ENCODE measurements at places on chromosomes 2 and 18. TPM values are rescaled to one million over a fixed set of nuclear protein-coding genes. Genes with fewer than 3 reads are reported as not detected.

GRCh38 chr2:111910609-111911277 lies 12.3 kb downstream of the MERTK start:
- DNase-seq = no peak

DNA sequence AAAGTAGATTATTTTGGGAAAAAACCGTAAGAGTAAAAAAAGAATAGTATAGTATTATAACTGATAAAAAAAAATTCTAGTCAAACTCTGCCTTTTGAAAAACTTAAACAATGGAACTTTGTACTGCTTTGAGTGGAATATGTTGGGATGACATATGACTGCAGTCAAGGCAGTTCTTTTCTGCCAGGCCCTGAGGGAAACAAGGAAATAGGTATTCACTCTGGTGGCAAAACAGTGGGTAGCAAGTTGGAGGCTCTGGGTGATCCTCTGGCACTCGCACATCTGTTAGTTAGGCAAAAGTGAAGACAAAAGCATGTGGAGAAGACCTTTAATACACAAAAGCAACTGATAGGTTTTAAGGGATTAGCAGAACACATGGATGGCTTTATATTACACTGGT lies 102.2 kb downstream of the ARHGEF33 start:
- no peak for DNase-seq

DNA sequence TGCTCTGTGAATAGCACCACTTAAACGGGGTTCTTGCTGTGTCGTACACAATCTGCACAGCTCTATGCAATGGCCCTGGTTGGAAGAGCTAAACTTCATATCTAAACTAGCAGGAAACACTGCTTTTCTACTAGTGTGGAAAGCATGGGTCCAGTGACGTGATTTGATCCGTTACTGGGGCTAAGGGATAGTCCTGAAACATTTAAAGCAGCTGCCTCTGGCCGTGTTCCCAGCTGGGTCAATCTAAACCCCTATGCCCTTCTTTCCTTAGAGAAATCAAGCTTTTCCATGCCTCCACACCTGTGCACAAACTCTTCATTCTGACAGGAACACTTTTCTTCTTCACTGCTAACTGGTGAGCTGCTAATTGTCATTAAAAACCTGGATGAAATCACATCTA lies 5.4 kb upstream of the IGFBP5 start:
- no peak for DNase-seq

- DNase-seq = no peak
These were observed 220.9 kb upstream of the EPHA4 start for GRCh38 chr2:221792971-221793521.

- peak; percentile 42 for DNase-seq
These were observed 93.9 kb downstream of the EVA1A start for GRCh38 chr2:75466708-75467311.

GRCh38 chr2:143015656-143016055 lies 113.6 kb upstream of the ARHGAP15 start:
- no peak for DNase-seq

GRCh38 chr18:55641486-55641885 lies 53.5 kb upstream of the TCF4 start:
- no peak for DNase-seq

GRCh38 chr2:234107861-234108260 lies 57.4 kb downstream of the SPP2 start:
- DNase-seq = no peak

DNA sequence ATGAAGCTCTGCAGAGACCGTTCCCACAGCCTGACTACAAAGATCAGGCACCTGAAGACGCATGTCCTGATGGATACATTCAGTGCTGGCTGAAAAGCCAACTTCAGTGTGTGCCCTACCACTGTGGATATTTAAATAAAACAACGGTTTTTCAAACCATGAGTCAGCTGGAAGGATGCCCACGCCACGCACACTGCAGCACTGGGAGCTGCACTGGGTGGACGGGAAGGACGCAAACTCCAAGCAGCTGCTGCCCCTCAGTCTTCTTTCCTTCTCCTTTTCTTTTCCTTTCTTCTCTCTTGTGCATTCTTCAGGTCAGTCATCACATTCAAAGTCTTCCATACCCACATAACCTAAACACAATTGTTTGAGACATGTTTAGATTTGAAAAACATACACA lies 7.9 kb downstream of the TMEM18 start:
- DNase-seq = no peak

DNA sequence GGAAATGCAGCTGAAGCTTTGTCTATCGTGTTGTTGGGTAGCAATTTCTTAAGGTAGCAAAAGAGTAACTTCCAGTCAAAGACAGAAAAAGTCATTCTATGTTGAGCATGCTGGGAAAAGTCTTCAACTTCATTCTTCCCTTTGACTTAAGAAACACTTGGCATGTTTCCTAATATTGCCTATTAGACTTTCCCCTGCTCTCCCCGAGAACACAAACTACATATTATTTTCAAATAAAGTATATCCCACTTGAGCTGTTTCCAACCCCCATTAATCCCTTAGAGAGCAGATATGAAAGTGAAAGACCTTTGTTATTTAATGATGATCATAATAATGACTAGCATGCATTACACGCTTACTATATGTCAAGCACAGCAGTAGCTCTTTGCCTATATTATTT lies 136.0 kb upstream of the SPOPL start:
- DNase-seq = no peak

GRCh38 chr2:73117441-73117840 lies 4.7 kb upstream of the RAB11FIP5 start:
- DNase-seq = no peak

- DNase-seq = no peak
These were observed 196.0 kb downstream of the KCNS3 start for GRCh38 chr2:18074476-18074875.

DNA sequence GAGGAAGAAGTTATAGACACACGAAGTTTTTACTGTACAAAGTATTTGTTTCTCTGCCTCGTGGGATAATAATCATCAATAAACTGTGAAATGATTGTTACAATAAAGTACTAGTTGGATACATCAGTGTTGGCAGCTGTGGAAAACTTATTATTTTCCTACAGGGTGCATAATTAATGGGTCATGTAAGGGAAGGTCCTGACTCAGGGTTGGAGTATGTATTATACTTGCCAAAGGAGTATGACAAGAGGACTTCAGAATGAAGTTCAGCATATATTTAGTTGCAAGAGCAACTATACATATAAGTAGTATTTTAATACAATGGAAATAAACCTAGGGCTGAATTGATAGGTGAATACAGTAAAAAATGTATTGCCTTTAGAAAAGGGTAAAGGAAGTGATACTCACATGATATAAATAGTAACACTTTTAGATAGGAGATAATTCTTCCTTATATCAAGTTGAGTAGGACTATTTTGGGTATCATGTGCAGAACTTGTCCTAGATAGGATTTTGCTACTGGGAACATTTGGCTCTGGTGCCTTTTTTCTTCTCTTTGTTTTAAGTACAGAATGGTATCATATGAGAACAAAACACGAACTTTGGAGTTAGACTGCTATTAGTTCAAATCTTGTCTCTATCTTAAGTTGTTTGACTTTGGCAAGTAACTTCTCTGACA lies 79.1 kb downstream of the PLCL1 start:
- DNase-seq = no peak

- no peak for DNase-seq
These were observed 19.7 kb upstream of the TNFAIP6 start for GRCh38 chr2:151337643-151338042.

- DNase-seq = no peak
These were observed 130.1 kb upstream of the COPS8 start for GRCh38 chr2:236955521-236956030.

GRCh38 chr2:147430408-147430807 lies 414.4 kb upstream of the ACVR2A start:
- no peak for DNase-seq

DNA sequence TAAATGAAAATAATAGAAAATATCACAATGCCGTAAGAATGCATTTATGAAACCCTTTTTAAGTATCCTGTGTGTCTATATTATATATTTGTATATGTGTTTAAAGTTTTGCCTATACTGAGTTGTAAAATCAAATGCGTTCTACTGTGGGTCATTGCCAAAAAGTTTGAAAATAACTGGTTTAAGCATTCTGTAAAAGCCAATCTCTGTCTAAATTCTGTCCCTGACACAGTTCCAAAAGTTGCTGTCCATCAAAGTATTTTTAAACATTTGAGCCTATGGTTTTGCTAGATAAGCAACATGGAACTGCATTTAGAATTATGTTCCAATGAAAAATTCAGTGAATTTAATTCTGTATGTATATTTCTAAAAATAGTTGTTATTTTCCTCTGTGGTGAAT lies 1360.4 kb upstream of the CRIM1 start:
- no peak for DNase-seq

Gene GNLY
- total RNA-seq = 46.7 TPM

Gene HOXD10
- total RNA-seq = not detected

Gene WNT10A
- 27.9 TPM for total RNA-seq

Gene INSIG2
- 87.2 TPM for total RNA-seq

Gene ZBTB7C
- not detected for total RNA-seq

Gene HOXD13
- not detected for total RNA-seq

Data from activated CD8-positive, alpha-beta T cell treated with anti-CD3 and anti-CD28 coated beads for 36 hours (primary cell).